ENCODE measurements at places on chromosomes 13 and 19.

GRCh38 chr13:54165581-54166215 is 1137.1 kb downstream of the OLFM4 start:
- DNase-seq, result no peak

- no peak for DNase-seq
These were observed 28.8 kb downstream of the ACTN4 start for GRCh38 chr19:38676023-38676877.

DNA sequence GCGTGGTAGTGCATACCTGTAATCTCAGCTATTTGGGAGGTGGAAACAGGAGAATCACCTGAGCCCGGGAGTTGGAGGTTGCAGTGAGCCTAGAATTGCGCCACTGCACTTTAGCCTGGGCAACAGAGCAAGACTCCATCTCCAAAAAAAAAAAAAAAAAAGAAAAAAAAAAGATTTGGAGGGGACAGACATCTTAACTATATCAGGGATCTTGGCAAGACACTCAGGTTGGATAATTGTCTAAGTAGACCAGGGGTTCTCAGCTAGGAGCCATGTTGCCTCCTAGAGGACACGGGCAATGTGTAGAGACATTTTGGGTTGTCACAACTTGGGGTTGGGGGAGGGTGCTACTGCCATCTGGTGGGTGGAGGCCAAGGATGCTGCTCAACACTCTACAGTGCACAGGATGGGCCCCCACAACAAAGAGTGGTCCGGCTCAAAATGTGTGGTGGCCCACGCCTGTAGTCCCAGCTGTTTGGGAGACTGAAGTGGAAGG is 1.9 kb upstream of the ZNF580 start:
- DNase-seq, result peak; percentile 47

DNA sequence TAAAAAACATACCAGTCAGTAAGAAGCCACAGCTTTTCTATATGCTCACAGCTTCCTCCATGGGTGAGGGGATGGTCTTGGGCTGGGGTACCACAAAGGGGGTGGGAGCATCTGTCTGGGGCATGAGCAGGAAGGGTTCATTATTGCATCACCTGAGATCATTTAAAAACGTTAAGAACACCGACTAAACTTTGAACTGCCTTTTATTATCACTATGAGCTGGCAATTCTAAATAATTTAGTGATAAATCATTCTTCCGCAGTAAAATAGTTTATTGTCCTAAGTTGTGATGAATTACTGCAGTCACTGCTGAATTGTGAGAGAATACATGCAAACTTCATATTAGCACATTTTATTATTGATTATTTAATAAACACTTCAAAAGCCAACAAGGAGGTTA is 71.6 kb downstream of the KL start:
- no peak for DNase-seq

GRCh38 chr19:4870025-4870700 is 2.7 kb upstream of the PLIN3 start:
- peak; percentile 91 for DNase-seq

- DNase-seq, result peak; percentile 85
These were observed 70.8 kb downstream of the NUFIP1 start for GRCh38 chr13:44918326-44919103.

- no peak for DNase-seq
These were observed 36.8 kb downstream of the NFIX start for GRCh38 chr19:13031917-13032623.

- DNase-seq, result no peak
These were observed 4.6 kb downstream of the RGL3 start for GRCh38 chr19:11414544-11414943.

DNA sequence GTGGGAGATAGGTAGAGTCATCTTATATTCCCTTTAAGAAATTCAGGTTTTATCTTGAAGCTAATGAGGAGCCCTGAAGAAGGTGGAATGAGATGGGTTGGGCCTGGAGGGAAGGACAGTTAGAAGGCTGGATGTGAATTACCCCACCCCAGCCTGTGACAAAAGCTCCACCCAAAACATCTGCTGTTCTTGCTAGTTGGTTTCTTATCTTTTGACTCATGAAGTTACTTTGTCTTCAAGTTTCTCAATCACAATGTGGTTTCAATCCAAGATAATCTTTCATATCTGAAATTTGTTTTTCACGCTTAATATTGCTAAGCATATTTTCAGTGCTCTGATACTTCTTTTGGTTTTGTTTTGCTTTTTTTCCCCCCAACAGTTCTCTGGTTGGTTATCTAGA is 38.3 kb upstream of the HMGB1 start:
- DNase-seq, result no peak

DNA sequence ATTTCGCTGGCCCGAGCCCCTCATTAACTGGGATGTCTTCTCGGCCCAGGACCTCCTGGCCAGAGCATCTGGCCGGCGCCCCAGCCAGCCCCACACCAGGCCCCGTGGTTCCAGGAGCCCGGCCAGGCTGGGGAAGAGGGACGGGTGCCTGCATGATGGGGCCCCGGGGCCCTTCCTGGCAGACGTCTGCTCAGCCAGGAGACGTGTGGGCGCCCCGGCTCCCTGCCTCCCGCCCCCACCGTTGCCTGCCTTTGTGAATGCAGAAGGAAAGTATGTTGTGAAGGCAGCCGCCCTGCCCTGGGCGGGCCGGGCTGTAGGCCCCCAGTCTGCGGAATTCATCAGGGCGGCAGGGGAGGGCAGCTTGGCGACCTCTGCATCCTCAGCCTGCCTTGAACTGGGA is 4.4 kb upstream of the COMP start:
- DNase-seq, result no peak

DNA sequence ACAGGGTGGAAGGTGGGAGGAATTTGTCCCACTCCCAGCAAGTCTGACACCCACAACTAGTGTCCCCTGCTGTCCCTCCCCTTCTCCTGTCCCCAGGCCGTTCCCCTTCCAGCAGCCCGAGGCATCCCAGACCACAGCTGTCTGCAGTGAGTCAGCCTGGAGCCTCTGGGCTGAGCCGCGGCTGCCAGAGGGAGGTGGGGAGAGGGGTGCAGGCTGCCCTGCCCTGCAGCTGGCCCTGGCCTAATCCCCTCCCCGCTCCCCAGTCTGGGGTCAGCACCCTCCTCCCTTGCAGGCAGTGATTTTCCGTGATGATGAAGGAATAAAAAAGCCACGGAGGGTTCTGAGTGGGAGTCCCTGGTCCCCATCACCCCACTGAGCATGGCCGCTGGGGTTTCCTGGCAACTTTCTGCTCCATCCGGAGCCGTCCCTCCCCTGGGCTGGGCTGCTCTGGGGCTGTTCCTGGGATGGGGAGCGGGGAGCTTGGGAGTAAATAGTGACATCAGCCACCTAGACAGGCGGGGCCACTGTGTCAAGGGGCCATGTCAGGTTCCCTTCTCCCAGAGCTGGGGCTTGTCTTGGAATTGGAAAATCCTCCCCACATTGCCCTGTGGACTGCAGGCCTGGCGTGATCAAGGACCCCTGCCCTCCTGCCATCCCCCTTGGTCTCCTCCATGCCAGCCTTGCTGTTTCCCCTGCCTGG is 16.8 kb downstream of the SPC24 start:
- DNase-seq, result peak; percentile 27

DNA sequence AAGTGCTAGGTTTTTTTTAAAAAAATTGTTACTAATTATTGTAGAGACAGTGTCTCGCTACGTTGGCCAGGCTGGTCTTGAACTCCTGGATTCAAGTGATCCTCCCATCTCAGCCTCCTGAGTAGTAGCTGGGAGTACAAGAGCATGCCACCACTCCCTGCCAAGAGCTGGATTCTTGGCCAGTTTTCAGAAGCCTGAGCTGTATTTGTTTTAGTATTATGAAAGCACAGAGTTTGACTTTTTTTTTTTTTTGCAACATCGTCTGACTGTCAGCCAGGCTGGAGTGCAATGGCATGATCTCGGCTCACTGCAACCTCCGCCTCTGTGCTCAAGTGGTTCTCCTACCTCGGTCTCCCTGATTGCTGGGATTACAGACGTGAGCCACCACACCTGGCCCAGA is 7.0 kb downstream of the ARMC6 start:
- no peak for DNase-seq

- DNase-seq, result no peak
These were observed 31.2 kb downstream of the IGFL2 start for GRCh38 chr19:46179076-46179759.

DNA sequence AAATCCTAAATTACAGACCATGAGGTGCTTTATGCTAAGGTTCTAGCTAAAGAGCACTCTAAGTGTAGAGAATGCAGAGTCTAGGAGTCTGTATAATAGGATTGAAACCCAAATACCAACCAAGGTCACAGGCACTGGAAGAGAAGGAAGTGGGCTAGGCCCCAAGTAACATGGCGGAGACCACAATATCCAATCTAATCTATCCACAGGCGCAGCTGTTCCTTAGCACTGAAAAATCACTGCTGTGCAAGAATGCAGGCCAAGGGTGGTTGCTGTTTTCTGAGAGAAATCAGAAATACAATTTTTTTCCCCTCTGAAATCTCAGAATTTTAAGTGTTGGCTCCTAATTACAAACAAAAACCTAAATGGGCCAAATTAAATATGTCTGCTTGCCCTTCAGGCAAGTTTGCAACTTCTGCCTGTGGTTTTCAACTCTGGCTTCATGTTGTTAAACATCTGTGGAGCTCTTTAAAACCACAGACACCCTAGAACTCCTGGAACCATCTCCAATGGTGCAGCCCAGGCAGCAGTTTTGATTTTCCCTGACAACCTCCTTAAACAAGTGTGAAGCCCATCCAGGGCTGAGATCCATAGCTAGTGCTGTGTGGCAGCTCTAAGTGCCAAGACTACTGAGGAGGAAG is 6.1 kb downstream of the RANBP3 start:
- DNase-seq, result no peak

GRCh38 chr19:862581-863314 is 3.3 kb downstream of the CFD start:
- DNase-seq, result peak; percentile 48

- no peak for DNase-seq
These were observed 445.4 kb downstream of the DCT start for GRCh38 chr13:94033830-94034642.

DNA sequence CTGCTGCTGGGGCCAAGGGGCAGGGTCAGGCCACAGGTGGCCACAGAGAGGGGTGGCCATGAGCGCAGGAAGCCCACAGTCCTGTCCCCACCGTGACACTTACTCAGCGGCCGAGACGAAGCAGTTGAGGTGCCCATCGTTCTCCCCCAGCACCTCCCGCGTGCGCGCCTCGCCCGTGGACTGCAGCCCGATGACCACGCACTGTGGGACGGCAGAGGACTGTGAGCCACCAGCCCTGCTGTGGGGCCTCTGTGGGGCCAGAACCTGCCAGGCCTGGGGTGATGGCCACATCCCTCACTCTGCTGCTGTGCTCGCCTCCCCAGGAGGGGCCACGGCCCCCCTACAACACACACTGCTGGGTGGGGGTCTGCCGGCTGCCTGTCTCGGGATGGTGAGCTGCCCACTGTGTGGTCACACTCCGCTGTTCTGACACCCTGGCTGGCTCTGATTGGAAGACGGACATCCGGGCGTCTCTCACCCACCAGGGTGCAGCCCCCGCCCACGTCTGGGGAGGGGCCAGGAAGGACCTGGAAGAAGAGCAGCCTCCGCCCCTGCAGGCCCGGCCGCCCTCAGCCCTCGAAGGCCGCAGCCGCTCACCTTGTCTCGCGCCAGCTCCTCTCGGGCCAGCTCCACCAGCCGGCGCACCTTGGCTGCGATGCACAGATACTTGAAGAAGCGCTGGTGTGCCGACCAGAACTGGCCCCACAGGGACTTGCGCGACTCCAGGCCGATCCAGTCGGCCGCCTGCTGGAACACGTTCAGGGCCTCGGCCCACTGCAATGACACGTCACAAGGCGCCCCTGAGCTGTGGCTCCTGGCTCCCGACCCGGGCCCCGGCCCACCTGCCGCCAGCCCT is 13.2 kb downstream of the GPX4 start:
- no peak for DNase-seq

GRCh38 chr13:30403456-30403855 is 18.8 kb upstream of the UBE2L5 start:
- DNase-seq, result no peak

GRCh38 chr13:106083620-106084350 is 451.7 kb downstream of the EFNB2 start:
- peak; percentile 15 for DNase-seq

DNA sequence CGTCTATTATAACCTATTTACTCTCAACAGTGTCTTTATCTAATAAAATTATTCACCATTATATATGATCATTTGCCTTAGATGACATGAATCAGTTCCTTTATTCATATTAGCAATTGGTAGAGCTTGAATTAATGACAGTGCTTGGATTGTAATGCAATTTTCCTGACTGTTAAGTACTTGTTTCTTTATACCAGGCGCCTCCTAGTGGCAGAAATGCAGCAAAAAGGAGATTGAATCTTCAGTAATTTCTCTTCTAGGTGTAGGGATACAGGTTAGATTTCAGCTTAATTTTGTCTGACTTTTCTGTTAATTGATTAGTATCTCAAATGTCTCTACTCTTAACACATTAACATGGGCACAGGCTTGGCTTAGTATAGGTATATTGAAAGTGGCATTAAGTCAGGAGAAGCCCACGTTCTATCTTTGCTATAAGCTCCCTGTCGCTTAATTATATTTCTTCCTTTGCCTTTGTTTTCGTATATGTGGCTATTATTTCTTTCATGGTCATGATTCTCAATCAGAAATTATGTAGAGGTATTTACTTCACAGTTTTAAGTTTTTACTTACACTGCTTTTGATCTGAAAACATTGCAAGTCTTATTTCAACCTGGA is 9.1 kb upstream of the LHFPL6 start:
- DNase-seq, result peak; percentile 31

GRCh38 chr19:13120031-13120430 is 2.0 kb downstream of the NACC1 start:
- peak; percentile 7 for DNase-seq

- no peak for DNase-seq
These were observed 105.0 kb downstream of the RAB20 start for GRCh38 chr13:110456550-110456949.

DNA sequence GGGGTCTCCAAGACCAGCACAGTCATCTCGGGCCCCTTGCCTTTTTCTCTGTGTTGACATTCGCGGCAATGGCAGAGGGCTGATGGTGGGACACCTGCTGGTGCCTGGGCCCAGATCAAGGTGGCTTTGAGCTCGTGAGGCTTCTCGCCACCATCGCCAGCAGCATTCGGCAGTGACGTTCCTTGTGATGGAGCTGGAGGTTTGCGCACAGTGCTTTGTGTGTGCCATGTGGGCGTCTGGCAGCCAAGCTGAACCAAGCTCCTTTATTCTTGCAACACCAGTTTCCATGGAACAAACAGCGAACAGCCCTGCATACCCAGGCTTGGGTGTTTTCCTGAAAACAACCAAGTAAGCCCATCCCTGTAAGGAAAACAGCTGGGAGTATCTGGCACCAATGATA is 9.1 kb upstream of the TMEM255B start:
- DNase-seq, result no peak

GRCh38 chr19:19026299-19026971 is 6.9 kb downstream of the SUGP2 start:
- DNase-seq, result no peak
